Smooth muscle cell of the brain vasculature (primary cell): ENCODE measurements at places on chromosomes 5 and 9.
A peak's percentile ranks its signal among the peaks of the same experiment; 100 is the strongest.

DNA sequence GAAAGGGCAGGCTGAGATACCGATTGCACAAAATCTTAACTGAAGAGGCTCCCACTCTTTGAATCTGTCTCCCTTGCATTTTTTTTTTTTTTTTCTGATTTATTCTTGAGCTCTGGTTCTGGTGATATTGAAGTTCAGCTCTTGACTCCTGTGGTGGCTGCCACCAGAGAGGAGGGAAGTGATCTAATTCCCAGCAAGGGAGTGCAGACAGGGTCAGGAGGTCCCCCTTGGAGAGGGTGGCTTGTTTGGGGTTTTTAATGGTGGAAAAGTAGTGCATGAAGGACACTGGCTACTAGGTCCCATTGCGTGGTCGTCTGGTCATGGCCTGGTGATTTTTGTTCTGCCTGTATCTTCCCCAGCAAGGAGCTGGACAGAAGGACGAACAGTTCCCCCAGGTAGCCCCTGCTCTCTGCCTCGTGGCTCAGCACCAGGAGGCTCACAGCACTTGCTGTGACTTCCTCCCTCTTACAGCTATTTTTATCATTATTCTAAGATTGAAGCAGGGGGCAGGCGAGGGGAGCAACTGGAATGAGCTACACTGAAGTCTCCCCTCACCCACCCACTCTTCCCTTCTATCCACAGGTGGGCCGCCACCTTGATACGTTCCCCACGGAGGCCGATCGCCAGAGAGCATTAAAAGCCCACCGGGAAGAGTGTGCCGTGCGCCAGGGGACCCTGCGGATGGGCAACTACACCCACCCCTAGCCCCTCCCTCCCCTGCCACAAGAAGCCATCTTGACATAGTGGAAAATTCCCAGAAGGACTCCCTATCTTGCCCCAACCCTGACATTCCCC is 10.4 kb upstream of the BARHL1 start:
- DNase-seq, result no peak

DNA sequence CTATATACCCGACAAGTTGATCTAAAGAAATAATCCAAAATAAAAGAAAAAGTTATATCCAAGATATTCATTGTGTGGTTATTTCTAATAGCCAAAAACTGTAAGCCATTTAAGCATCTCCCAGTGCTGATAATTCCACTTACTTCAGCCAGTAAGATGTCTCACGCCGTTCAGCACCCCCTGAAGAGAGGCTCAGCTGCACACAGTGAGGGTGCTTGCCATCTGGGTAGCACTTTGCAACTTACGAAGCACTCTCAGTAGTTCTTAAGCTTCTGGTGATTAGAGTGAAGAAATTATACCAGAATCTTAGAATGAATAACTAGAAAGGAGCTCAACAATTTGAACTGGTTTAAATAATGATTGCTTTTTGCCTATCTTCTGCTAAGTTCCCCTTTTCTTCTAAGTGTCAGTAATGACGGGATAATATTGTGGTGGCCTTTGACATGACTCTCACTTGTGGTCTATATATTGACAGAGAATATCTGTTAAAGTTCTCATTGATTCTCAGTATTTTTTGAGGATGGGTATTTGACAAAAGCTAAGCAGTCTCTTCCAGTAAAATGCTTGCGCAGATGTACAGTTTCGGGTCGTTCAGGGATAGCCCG is 26.2 kb upstream of the LTC4S start:
- no peak for DNase-seq

GRCh38 chr9:111052791-111053190 is 14.5 kb upstream of the LPAR1 start:
- DNase-seq, result no peak

GRCh38 chr9:73077625-73078030 is 74.0 kb upstream of the ANXA1 start:
- DNase-seq, result no peak

- DNase-seq, result no peak
Measured at GRCh38 chr5:126410623-126411022, 12.6 kb upstream of the GRAMD2B start.

GRCh38 chr5:132753135-132753987 is 6.1 kb downstream of the CCNI2 start:
- no peak for DNase-seq

GRCh38 chr9:97109194-97109811 is 70.4 kb upstream of the CTSV start:
- no peak for DNase-seq

DNA sequence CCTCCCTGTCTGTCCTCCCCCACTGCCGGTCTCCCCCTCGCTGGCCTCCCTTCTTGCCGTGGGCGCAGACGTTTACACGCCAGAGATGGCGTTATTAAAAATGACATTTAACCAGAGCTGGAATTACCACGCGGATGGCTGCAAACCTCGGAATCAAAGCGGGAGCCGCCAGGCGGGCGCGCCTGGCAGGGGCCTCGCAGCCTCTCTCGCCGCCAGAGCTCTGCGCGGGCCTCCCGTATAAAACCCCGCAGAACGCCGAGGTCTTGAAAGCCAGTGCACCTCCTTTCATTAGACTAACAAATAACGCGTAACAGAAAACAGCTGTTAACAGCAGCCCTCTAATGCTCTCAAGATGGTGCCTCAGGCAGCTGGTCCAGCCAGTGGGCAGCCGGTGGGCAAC is 10.2 kb downstream of the PRRX2 start:
- DNase-seq, result no peak

GRCh38 chr9:91034521-91034920 is 232.9 kb downstream of the SYK start:
- DNase-seq, result no peak

DNA sequence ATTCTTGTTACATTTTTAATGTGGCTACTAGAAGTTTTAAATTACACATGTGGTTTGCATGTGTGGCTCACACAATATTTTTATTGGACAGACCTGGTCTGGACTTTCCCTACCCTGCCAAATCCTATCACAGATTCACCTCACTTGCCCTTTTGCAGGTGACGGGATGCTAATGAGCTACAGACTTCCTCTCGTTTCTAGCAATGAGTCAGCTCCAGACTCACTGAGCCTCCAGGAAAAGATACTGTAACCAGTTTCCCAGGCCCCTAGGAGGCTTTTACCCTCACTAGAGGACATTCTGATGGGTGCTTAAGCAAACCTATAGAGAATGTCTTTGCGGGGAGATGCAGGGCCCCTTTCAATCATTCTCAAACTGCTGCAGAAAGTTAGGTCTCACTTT is 135.4 kb downstream of the WDR41 start:
- DNase-seq, result no peak

DNA sequence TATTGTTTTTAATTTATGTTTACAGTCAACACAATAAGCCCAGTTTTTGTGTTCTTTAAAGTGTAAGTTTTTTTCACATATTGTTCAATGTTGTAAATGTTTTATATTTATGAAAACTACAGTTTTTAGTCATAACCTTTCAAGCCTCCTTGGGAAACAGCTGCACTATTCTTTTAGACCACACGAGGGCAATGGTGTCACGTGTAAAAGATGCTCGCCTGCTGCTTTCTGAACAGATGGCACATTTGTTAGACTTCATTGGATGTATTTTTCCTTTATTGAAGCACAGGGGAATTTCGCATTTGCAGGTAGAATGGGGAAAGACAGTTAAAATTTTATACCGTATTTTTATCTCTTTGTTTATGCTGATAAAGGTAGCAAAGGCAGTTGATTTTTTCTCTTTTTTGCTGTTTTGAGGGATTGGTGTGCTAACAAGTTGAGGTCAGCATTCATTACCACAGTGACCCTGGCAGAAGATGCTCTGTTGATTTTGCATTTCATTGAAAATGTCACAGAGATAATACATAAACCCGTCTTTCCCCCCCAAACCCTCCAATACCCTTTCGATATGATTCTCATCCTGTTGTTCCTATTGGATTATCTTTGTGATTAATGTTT is 59.0 kb downstream of the MAT2B start:
- peak; percentile 35 for DNase-seq

- DNase-seq, result no peak
Measured at GRCh38 chr5:136809382-136809781, 444.0 kb upstream of the TRPC7 start.

- no peak for DNase-seq
Measured at GRCh38 chr9:76893395-76893932, 12.4 kb downstream of the PRUNE2 start.

GRCh38 chr5:176606032-176606431 is 3.9 kb downstream of the GPRIN1 start:
- no peak for DNase-seq

DNA sequence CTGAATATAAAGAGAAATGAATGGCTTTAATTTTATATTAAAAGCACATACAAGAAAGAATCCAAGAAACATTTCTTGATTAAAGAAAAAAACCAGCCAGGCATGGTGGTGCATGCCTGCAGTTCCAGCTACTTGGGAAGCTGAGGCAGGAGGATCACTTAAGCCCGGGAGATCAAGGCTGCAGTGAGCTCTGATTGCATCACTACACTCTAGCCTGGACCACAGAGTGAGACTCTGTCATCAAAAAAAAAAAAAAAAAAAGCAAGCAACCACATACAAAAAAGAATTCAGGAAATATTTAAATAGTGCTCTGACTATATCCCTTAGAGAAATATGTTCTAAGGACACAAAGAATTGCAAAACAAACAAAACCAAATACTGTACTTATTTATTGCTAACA is 2.5 kb upstream of the PLAC8L1 start:
- no peak for DNase-seq

DNA sequence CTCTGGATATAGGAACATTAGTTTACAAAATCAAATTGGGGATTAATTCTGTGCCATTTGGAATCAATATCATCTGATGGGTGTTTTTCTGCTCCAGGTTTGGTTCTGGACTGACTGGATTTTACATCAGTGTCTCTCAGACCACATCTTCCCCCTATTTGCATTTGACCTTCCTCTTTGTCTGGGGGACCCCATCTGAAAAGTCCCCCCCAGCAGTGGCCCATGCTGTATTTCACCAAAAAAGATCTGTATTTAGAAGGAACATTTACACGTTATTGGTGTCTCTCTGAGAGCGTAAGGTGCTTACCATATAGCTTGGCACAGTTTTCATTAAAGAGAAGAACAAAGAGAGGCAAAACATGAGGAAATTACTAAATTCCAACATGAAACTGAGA is 215.6 kb upstream of the CLINT1 start:
- no peak for DNase-seq

GRCh38 chr5:161077936-161078545 is 226.0 kb upstream of the ATP10B start:
- no peak for DNase-seq

DNA sequence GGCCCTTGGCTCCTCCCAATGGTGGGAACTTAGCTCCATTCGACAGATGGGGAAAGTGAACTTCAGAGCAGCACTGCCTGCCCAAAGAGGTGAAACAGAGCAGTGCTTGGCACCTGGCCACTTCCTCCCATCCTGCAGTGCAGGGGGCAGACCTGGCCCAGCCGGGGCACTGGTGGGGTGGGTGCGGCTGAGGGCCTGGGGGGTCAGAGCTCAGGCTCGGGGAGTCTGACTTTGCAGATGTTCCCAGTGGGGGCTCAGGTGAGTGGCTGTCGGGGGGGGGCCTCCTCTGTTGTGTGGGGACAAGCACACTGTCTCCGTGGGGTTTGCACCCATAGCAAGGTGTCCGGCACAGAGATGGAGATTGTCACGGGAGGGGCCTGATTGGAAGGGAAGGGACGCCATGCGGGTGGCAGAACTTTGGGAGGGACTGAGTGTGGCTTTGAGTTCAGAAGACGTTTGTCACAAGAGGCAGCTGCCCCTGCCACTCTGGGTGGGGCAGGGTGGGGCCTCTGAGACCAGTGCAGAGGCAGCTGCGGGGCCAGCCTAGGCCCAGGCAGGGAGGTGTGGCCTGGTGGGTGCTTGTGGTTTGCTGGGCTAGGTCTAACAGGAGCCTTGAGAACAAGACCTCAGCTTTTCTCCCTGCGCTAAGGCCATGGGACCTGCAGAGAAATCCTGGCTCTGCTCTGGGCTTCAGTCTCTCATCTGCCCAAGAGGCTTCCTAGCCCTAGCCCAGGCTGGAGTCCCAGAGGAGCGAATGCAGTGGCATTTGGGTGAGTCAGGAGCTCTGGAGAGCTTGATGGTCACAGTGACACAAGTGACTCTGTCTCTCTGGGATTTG is 2.5 kb downstream of the MYMK start:
- DNase-seq, result no peak

- no peak for DNase-seq
Measured at GRCh38 chr5:43416803-43417394, 4.7 kb upstream of the CCL28 start.

- DNase-seq, result peak; percentile 2
Measured at GRCh38 chr5:10145923-10146401, 103.7 kb downstream of the ATPSCKMT start.

DNA sequence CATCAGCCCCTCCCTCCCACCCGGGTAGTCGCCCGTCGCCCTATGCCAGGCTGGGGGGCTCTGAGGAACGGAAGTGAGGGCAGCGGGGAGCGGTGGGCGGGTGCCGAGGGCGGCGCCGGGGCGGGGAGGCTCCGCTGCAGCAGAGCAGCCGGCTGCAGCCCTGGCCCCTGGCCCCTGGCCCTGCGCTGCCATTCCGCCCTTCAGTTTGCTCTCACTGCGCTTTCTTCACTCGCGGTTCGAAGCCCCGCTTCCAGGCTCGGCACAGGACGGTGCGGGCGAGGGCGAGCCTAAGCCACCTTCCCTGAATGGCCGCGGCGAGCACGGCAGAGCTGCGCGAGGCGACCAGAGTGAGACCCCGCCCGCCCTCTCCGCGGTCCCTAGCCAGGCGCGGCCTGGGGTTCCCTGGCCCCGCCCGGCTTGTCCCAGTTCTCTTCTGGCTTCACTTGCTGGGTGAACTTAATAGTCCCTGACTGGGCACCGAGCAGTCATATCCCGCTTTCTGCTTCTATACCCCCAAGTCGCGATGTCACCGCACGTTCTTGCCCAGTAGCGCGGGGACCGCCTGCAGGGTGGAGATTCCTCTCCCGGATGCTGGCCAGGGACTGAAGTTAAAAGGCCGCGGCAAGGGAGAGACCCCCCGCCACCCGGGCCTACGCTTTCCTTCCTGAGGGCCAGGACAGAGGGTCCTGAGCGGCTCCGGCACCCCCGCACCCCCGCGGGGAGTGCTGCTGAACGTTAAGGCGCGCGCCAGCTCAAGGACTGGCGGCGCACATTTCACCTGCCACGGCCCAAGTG is 623 bp upstream of the TRIM36 start:
- DNase-seq, result no peak

GRCh38 chr5:111735583-111736270 is 21.3 kb downstream of the NREP start:
- no peak for DNase-seq

DNA sequence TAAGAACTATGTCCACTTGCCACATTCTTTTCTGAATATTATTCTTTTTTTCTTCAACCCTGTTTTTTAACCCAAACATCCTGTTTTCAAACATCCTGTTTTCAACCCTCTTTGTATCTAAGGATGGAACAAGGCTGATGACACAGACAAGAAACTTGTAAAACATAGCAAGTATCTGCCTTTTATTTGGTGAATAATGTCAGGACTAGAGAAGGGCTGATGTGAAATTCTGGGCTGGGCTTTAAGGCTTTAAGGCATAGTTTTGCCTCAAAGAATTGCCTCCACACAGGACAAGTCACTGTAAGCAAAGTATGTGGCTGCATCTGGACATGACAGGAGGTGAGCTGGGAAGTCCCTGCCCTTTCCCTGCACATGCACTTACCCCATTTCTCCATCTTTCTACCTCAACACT is 42.5 kb upstream of the RIC1 start:
- no peak for DNase-seq
